Activated CD4-positive, CD25-positive, alpha-beta regulatory T cell treated with anti-CD3 and anti-CD28 coated beads, Interleukin-2, amount 50 U/mL, for 72 hours (primary cell): ENCODE measurements at places on chromosomes 7 and 10.

- no peak for DNase-seq
Observed at GRCh38 chr10:69490876-69491275, 39.6 kb downstream of the TSPAN15 start.

GRCh38 chr10:36802490-36803153 lies 322.8 kb upstream of the ANKRD30A start:
- DNase-seq: no peak

- DNase-seq: no peak
Observed at GRCh38 chr10:35690534-35690933, 48.4 kb upstream of the FZD8 start.

DNA sequence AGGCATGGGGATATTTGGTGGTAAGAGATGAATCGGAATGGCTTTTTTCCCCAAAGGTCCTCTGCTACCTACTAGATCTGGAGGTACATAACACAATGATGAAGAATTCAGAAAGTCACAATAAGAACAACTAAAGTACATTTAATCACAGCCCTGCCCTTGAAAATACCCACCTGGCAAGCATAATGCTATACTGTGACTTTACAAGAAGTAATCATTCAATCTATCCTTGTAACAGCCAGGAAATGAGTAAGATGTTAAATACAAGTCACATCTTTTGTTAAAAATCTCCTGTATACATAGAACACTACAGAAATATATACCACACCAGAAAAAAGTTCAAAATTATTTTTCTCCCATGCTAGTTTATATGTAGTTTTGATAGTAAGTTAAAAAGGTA lies 108.3 kb upstream of the ABCB5 start:
- no peak for DNase-seq

DNA sequence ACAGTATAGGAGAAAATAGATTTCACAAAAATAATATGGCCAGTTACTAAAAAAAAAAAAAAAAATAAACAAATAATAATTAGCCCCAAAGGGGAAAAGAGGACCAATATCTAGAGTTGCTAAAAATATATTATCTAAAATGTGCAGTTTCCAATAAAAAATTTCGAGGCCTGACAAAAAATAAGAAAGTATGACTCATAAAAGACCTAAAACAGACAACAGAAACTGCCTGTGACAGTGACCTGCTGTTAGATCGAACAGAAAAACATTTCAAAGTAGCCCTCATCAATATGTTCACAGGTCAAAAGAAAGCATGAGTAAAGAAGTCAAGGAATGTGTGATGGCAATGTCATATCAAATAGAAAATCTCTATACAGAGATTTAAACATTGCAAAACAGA lies 11.8 kb upstream of the TSPAN12 start:
- DNase-seq: no peak

DNA sequence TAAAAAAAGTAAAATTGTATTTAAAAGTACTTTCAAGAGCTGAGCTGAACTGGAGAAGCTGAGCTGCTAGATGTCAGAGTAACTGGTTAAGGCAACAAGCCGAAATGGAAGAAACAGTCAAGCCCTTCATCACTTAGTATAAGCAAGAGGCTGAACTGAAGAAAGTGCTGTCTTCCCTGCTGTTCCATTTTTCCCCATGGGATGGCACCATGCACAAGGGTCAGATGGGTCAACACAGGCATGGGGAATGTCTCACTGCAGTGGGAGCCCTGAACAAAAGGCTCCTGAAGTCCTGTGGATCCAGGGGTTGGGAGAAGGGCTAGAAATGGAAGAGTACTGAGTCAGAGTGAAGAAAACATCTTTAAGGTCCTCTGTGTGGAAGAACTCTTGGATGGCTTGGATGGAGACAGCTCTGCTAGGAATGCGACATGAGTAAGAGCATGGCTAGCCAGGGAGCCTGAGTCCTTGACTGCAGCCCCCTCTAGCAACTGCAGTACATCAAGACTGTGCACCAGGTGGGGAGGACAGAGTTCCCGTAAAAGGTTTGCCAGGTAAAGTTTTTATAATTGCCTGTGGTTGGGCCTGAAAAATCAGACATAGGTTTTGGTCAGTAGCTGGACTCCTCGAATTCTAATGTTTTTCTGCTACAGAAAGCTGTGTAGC lies 348.3 kb downstream of the GPR158 start:
- DNase-seq: no peak
